Liver (tissue), 10 donors: ENCODE measurements at places on chromosomes 5 and 9.

GRCh38 chr9:126347911-126348760, 21.5 kb downstream of the MVB12B start:
- H3K36me3 ChIP-seq: no peaks in the 10 kb centered on the region
- no peak overlapping the region for H3K27ac ChIP-seq
- DNase-seq: no peak

DNA sequence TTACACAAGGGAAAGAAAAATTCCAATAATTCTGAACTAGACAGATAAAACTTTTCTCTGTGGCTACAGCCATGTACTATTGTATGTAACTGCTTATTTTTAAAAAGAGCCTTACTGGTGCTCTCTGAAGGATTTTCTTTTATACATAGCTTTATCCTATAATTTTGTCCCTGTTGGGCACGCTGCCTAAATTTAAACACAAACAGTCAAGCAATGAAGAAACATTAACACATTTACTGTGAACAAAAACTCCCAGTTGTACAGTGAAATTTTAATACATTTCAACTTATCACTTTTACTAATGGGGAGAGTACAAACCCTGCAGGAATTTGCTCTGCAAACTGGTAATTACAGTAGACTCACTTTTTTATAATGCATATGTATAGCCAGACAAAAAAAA, 273.3 kb downstream of the BNC2 start:
- no peaks in the 10 kb centered on the region for H3K4me1 ChIP-seq
- H3K27ac ChIP-seq: no peak overlapping the region

DNA sequence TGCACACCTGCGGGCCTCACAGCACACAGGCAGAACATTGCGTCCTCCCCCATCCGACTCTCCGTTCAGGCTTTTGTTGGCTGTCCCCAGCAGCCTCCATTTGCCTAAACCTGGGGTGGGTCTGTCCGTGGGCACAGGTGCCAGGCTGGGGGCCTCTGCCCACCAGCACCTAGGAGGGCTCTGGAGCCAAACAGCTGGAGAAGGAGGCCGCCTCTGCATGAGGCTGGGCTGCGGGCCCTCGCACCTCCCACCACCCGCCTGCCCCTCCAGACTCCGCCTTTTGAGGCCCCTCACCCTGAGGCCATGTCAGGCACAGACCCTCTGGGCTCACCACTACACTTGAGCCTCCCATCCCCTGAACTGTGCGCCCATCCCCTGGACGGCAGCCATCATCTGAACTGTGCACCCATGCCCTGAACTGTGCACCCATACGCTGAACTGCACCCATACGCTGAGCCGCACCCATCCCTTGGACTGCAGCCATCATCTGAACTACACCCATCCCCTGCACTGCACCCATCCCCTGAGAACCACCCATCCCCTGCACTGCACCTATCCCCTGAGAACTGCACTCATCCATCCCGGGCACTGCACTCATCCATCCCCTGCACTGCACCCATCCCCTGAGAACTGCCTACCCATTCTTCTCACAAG, 98.0 kb upstream of the OTULINL start:
- no peaks in the 10 kb centered on the region for H3K4me1 ChIP-seq
- H3K27ac ChIP-seq: no peak overlapping the region
- no peaks in the 10 kb centered on the region for H3K27me3 ChIP-seq
- DNase-seq: no peak

- no peak overlapping the region for H3K27ac ChIP-seq
- no peaks in the 10 kb centered on the region for H3K36me3 ChIP-seq
- no peaks in the 10 kb centered on the region for H3K27me3 ChIP-seq
- H3K4me3 ChIP-seq: no peak overlapping the region
- H3K4me1 ChIP-seq: no peaks in the 10 kb centered on the region
Observed at GRCh38 chr9:23382418-23382817, 443.6 kb downstream of the ELAVL2 start.

GRCh38 chr5:122755783-122756182, 19.1 kb upstream of the SNX2 start:
- no peaks in the 10 kb centered on the region for H3K27me3 ChIP-seq
- H3K36me3 ChIP-seq: no peaks in the 10 kb centered on the region
- H3K4me3 ChIP-seq: no peak overlapping the region
- H3K4me1 ChIP-seq: no peaks in the 10 kb centered on the region

DNA sequence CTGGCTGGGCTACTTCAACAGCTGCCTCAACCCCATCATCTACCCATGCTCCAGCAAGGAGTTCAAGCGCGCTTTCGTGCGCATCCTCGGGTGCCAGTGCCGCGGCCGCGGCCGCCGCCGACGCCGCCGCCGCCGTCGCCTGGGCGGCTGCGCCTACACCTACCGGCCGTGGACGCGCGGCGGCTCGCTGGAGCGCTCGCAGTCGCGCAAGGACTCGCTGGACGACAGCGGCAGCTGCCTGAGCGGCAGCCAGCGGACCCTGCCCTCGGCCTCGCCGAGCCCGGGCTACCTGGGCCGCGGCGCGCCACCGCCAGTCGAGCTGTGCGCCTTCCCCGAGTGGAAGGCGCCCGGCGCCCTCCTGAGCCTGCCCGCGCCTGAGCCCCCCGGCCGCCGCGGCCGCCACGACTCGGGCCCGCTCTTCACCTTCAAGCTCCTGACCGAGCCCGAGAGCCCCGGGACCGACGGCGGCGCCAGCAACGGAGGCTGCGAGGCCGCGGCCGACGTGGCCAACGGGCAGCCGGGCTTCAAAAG, 36.9 kb upstream of the TTC1 start:
- H3K27ac ChIP-seq: no peak overlapping the region
- H3K4me1 ChIP-seq: peaks cover 4% of the 10 kb centered on the region
- no peaks in the 10 kb centered on the region for H3K36me3 ChIP-seq
- H3K4me3 ChIP-seq: peak overlapping the region; percentile 38
- H3K27me3 ChIP-seq: no peaks in the 10 kb centered on the region

DNA sequence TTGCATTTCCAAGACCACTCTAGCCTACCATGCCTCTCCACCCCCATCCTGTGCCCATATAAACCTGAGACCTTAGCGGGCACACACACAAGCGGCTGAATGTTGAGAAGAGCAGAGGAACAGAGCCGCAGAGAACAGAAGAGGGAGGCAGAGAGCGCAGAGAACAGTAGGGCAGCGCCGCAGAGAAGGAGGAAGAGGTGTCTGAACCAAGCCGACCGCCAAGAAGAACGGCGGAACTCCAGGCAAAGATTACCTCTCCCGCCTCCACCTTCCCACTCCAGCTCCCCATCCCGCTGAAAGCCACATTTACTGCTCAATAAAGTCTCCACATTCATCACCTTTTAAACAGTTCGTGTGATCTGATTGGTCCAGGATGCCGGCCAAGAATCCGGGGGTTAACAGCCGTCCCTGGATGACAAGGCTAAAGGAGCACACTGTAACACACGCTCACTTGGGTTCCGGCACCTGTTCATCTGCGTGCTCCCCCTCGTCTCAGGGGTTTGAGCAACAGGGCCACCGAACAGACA, 33.2 kb downstream of the GRIN3A start:
- peak overlapping the region; percentile 56 for H3K4me3 ChIP-seq
- peak overlapping the region; percentile 93 for H3K27ac ChIP-seq
- no peaks in the 10 kb centered on the region for H3K27me3 ChIP-seq
- no peak for DNase-seq

- H3K27me3 ChIP-seq: no peaks in the 10 kb centered on the region
- no peak for DNase-seq
- H3K27ac ChIP-seq: no peak overlapping the region
Observed at GRCh38 chr5:93566091-93566490, 14.9 kb downstream of the NR2F1-AS1 start.

GRCh38 chr9:27293996-27294395, 3.0 kb downstream of the EQTN start:
- no peak for DNase-seq
- no peaks in the 10 kb centered on the region for H3K4me1 ChIP-seq
- no peaks in the 10 kb centered on the region for H3K36me3 ChIP-seq
- H3K27ac ChIP-seq: no peak overlapping the region
- H3K4me3 ChIP-seq: no peak overlapping the region
- no peaks in the 10 kb centered on the region for H3K27me3 ChIP-seq

DNA sequence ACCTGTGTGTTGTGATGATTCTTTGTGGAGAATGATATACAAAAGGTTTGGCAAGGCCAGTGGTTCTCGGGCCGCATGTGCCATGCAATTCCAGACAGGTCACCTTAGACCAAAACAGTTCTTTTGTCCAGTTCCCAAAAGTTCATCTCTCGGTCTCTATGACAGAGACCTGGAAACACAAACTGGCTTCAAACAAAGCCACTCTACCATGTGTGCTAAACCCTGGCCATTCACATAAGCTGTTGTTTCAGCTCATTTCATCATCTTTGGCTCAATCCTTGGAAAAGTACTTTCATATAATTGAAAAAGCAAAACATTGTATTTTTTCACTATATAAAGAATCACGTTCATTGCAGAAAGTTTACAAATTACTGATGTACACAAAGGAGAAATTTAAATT, 210.5 kb upstream of the SEMA6A start:
- DNase-seq: no peak
- no peak overlapping the region for H3K27ac ChIP-seq
- H3K4me1 ChIP-seq: no peaks in the 10 kb centered on the region
- no peaks in the 10 kb centered on the region for H3K36me3 ChIP-seq

GRCh38 chr5:94266170-94266569, 352.2 kb downstream of the KIAA0825 start:
- H3K27ac ChIP-seq: no peak overlapping the region
- H3K36me3 ChIP-seq: no peaks in the 10 kb centered on the region
- no peak overlapping the region for H3K4me3 ChIP-seq
- DNase-seq: no peak

- H3K36me3 ChIP-seq: no peaks in the 10 kb centered on the region
- H3K27ac ChIP-seq: no peak overlapping the region
- DNase-seq: no peak
Observed at GRCh38 chr5:22709743-22710142, 143.4 kb downstream of the CDH12 start.

- no peaks in the 10 kb centered on the region for H3K36me3 ChIP-seq
- no peak for DNase-seq
- H3K4me3 ChIP-seq: no peak overlapping the region
- H3K27me3 ChIP-seq: no peaks in the 10 kb centered on the region
- H3K4me1 ChIP-seq: no peaks in the 10 kb centered on the region
Observed at GRCh38 chr5:74240783-74241750, 399.5 kb downstream of the ENC1 start.

DNA sequence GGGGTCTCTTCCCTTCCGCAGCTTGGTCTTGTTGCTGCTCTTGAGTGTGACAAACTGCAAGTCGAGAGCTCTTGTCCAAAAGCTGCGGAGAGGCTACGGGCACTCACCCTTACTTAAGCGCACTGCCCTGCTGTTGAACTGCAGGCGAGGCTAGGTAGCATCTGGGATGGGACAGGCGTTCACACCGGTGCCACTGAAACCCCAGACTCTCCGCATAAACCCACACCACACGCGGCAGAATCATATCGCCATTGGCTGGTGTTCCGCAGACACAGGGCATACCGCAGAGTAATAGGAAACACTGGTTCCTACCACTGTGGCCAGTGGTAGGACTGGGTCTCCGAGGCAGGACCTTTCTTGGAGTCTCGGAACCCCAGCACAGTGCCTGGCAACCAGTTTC, 2.2 kb upstream of the NPR3 start:
- no peak overlapping the region for H3K27ac ChIP-seq
- H3K36me3 ChIP-seq: no peaks in the 10 kb centered on the region
- peaks cover 26% of the 10 kb centered on the region for H3K4me1 ChIP-seq
- DNase-seq: no peak
- H3K27me3 ChIP-seq: no peaks in the 10 kb centered on the region

GRCh38 chr9:97319395-97319794, 11.9 kb downstream of the CCDC180 start:
- H3K4me1 ChIP-seq: no peaks in the 10 kb centered on the region
- H3K4me3 ChIP-seq: no peak overlapping the region
- DNase-seq: no peak
- H3K27me3 ChIP-seq: no peaks in the 10 kb centered on the region
- peaks cover 26% of the 10 kb centered on the region for H3K36me3 ChIP-seq

GRCh38 chr5:84718377-84718776, 333.7 kb upstream of the EDIL3 start:
- no peaks in the 10 kb centered on the region for H3K4me1 ChIP-seq
- no peak overlapping the region for H3K4me3 ChIP-seq
- H3K27me3 ChIP-seq: no peaks in the 10 kb centered on the region
- no peaks in the 10 kb centered on the region for H3K36me3 ChIP-seq
- H3K27ac ChIP-seq: no peak overlapping the region

- peaks cover under 1% of the 10 kb centered on the region for H3K4me1 ChIP-seq
- DNase-seq: no peak
- no peak overlapping the region for H3K4me3 ChIP-seq
- H3K36me3 ChIP-seq: no peaks in the 10 kb centered on the region
Observed at GRCh38 chr9:4596165-4596922, 65.8 kb upstream of the PLPP6 start.

DNA sequence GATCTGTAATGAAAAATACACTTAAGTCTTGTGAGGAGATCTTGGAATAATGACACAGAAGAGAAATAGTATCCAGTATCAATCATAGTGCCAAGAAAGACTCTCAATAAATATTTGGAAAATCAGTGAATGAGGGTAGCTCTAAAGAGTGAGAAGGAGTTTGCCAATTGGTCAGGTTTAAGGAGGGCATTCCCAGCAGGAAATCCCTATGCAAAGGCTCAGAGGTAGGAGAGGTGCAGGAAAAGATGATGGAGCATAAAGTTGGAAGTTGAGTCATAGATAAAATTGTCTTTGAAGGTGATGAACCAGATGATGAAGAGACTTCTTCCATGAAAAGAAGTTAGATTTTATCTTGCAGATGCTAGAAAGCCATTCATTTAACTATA, 27.8 kb downstream of the TNPO1 start:
- peaks cover 8% of the 10 kb centered on the region for H3K4me1 ChIP-seq
- H3K4me3 ChIP-seq: no peak overlapping the region

DNA sequence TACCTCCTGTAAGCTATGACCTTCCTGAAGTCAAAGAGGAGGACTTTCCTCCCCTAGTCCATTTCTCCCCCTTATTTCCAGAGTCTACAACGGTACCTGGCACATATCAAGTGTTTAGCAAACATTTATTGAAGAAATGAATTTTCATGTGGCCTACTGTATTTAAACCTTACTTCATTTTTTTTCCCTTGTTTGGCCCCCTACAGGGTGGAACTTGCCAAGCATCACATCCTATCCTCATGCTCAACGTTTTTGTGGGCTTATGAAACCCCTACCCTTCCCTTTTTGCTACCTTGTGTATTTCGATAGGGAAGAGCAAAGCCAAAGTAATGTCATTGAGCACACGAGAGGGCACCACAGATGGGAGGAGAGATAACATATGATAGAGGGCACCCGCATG, 1857.8 kb upstream of the WWC1 start:
- H3K36me3 ChIP-seq: no peaks in the 10 kb centered on the region
- DNase-seq: no peak
- no peak overlapping the region for H3K27ac ChIP-seq
- no peak overlapping the region for H3K4me3 ChIP-seq
